Activated CD8-positive, alpha-beta memory T cell treated with anti-CD3 and anti-CD28 coated beads for 24 hours (primary cell): ENCODE measurements at places on chromosomes 16 and 17.

GRCh38 chr17:27578718-27579085, 52.3 kb upstream of the LGALS9 start:
- peak; percentile 70 for DNase-seq

DNA sequence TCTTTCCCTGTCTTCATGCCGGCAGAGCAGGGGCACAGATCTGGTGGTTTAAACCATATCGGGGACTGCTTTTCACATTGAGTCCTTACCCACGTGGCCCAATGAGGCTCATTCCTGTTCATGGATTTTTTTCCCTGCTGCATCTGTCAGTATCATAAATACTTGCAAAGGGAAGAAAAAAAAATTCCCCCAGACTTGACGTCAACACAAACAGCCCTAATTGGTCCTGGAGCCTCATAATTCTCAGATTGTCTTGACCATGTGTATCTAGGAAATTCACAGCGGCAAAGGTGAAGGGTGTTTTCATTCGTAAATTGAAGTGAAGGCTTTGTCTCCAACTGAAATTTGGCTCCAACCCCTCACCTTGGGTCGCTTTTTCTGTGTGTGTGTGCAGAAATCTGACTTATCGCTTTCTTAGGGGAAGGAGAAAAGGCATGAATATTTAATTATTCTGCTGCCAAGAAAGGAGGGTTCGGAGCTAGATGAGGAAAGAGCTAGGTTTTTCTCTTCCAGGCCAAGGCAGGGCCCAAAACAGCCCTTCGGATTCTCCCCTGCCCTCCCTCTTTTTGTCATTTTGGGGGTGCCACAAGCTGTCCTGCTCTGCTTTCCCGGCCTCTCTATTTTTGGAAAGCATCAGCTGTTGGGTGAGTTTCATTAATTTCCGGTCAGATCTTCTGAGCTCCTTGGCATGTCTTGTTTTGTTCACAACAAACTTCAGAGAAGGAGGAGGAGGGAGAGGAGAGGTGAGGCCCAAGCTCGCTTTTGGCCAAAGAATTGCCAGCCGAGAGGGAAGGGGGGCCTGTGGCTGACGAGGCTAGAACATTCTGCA, 17.8 kb upstream of the CIBAR2 start:
- no peak for DNase-seq

GRCh38 chr16:24700549-24701392, 28.7 kb upstream of the TNRC6A start:
- DNase-seq: no peak

GRCh38 chr17:67686241-67686640, 31.5 kb upstream of the NOL11 start:
- no peak for DNase-seq

GRCh38 chr17:30137158-30137557, 20.5 kb downstream of the NSRP1 start:
- DNase-seq: no peak

GRCh38 chr17:34442387-34443111, 79.5 kb upstream of the CCL1 start:
- no peak for DNase-seq
